IMR-90 (cell line): ENCODE measurements at places on chromosomes 3 and 15. TPM values are rescaled to one million over a fixed set of nuclear protein-coding genes. Genes with fewer than 3 reads are reported as not detected.
A peak's percentile ranks its signal among the peaks of the same experiment; 100 is the strongest.

The CPA3 gene
- 0.28 TPM in 1 of 2 replicates, not detected in the other for total RNA-seq

The TMEM212 gene
- total RNA-seq, result not detected in 2 replicates

The CEMIP gene
- 51.9 and 63.8 TPM in 2 replicates for total RNA-seq

The AP3B2 gene
- total RNA-seq, result not detected in 2 replicates

The ACTC1 gene
- total RNA-seq, result 0.83 and 1.1 TPM in 2 replicates

The CELF6 gene
- not detected in 2 replicates for total RNA-seq

The ANKRD63 gene
- total RNA-seq, result under 0.01 TPM in 1 of 2 replicates, not detected in the other

The TMEM108 gene
- 0.18 and 0.28 TPM in 2 replicates for total RNA-seq

The NSMCE3 gene
- 6.3 and 7.5 TPM in 2 replicates for total RNA-seq

The ZNF385D gene
- total RNA-seq, result 0.18 and 0.28 TPM in 2 replicates

The MAP6D1 gene
- total RNA-seq, result 1.9 and 2.7 TPM in 2 replicates

The ATG7 gene
- 51.4 and 65.3 TPM in 2 replicates for total RNA-seq

The PTH1R gene
- under 0.01 and 0.18 TPM in 2 replicates for total RNA-seq

The ATP6V1A gene
- 84.4 and 98.0 TPM in 2 replicates for total RNA-seq

The CELSR3 gene
- 0.18 and 0.28 TPM in 2 replicates for total RNA-seq

DNA sequence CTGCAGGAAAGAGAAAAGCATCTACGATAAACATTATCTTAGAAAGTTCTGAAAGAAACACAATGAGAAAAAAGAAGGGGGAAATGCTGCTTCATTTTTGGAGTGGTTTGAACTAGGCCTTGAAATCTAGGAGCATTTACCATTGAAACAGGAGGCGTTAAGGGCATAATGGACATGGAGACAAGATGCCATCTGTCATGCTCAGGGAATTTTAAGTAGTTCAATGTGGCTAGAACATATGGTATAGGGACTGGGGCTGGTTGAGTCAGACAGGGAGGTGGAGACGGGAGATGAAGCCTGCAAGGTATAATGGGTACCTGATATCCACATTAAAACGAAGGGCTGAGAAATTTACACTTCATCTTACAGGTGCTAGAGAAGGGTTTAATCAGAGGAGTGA lies 10.4 kb upstream of the PLAAT1 start:
- no peak for DNase-seq

- DNase-seq, result peak; percentile 59
These were observed 41.2 kb downstream of the IMPG2 start for GRCh38 chr3:101279162-101279561.

- no peak for DNase-seq
These were observed 210.6 kb upstream of the ATP10A start for GRCh38 chr15:26073430-26074333.

DNA sequence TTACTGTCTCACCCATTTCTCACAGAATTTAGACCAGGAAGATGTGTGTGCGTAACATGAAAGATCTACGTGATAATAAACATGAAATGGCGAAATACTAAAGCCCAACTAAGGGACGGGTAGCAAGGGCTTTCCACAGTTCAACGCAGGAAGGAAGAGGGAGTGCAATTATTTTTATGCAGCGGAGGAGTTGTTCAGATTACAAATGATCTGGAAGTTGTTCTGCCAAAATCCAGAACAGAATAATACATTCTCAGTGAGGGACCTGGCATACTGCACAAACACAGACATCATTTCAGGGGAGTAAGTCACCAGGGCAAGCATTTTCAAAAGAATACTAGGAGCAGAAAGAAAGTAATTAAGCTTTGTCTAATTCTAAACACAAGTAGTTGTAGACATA lies 133.6 kb upstream of the RAP2B start:
- DNase-seq, result peak; percentile 48

GRCh38 chr15:74631087-74631385 lies 15.4 kb downstream of the CLK3 start:
- DNase-seq, result no peak

DNA sequence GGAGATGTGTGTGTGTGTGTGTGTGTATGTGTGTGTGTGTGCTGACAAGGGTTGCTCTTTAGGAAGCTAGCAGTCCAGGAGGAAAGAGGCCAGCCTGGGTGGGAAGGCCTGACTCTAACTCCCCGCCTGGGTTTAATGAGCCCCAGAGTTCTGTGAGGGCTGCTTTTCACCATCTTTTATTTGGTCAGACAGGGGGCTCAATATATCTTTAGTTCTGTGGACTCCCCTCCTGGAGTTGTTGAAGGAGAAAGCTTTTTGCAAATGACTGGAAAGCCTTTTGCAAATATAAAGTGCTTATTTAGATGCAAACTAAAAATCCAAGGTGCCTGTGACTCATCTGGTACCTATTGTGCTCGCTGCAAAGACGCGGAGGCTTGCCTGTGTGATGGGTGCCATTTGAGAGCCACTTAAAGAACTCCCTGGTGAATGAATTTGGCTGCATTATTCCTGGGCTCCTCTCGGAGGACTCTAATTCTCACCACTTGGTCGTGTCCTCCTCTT lies 24.5 kb downstream of the DRD3 start:
- DNase-seq, result no peak

DNA sequence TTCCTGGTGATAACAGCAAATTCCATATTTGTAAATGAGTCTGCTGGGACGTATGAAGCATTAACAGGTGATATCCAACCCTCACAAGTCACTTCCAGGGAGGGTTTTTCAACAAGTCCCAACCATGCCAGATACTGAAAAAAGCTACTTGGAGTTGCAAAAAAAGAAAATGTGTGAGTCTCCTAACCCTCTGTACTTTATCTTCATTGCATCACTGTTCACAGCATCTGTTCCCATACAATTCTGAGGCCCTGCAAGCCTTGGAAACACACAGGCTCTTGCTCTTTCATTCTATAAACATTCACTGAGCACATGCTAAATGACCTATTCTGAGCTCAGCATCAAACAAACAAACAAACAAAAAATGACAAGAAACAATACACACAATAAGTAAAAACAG lies 120.8 kb downstream of the RFTN1 start:
- peak; percentile 80 for DNase-seq

- DNase-seq, result no peak
These were observed 14.4 kb downstream of the TYRO3 start for GRCh38 chr15:41573396-41573795.

DNA sequence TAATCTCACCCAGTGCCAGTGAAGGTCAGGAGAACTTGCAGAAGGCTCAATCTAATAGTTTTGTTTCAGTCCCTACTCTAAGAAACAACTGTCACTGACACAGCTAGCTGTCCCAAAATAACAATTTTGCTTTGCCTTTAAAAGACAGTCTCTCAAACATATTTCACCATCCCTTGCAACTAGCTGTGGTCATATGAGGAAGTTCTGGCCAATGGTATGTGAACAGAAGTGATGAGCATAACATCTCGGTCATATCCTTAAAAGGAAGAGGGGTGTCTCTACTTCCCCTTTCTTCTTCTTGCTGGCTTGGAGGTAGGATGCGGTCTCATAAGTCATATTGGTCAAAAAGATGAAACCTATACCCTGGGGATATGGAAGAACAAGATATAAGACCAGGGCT lies 198.1 kb downstream of the NEK10 start:
- no peak for DNase-seq

GRCh38 chr3:178063461-178063860 lies 472.8 kb upstream of the KCNMB2 start:
- peak; percentile 69 for DNase-seq

DNA sequence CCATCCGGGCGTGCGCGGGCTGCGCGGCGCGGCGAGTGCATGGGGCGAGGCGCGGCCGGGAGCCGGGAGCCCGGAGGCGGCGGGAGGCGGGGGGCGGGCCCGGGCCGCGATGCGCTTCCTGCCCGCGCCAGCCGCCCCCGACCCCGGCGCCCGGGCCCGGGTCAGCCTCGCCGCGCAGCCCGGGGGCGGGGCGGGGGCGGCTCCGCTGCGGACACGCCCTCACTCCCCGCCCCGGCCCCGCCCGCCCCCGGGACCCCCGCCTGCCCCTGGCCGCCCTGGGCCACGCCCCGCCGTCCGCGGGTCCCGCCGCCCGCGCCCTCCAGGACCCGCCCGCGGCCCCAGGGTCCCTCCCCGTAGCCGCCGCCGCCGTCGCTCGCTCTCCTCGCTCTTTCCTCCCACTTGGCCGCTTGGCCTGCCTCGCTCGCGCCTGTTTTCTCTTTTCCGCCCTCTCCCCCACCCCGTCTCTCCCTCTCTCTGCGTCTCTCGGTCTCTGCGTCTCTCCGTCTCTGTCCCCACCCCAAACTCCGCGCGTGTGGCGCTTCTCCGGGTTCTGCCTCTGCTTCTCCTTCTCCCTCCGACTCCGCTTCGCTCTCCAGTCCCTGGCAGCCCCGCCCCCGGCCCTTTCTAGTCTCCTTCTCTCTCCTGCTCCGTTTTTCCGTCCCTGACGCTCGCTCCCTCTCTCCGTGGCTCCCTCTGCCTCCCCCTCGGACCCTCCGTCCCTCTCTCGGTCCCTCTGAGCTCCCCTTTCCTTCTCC lies at the start of gene PLXND1:
PLXND1 (minus strand) TSS at position 41 of the 755 bp plus-strand sequence; CDS start at position 4, 37 bp downstream.
- peak; percentile 39 for DNase-seq

DNA sequence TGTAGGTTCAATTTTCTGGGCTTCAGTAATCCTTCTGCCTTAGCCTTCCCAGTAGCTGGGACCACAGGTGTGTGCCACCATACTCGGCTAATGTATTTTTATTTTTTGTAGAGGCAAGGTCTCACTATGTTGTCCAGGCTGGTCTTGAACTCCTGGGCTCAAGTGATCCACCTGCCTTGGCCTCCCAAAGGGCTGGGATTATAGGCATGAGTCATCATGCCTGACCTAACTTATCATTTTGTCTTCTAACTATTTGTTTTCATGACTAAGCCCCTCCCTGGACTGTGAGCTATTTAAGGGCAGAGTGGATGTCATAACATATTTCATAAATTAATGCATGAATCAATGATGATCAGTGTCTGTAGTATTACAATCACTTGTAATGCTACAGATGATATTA lies 56.1 kb upstream of the PIAS1 start:
- peak; percentile 64 for DNase-seq

DNA sequence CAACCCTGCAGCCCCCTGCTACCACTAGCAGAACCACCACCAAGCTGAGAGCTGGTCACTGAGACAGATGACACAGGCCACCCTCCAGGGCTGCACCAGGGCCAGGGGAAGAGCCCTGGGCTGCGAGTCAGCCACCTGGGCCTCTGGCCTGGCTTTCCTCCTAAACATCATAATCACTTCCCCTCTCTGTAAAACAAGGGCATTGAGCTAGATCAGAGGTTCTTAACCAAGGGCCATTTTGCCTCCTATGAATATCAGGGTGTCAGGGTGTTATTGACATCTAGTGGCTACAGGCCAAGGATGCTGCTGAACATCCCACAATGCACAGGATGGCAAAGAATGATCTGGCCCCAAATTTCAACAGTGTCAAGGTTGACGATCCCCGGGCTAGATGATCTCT lies 25.2 kb downstream of the TLE3 start:
- DNase-seq, result no peak

GRCh38 chr3:98565843-98566242 lies 27.6 kb downstream of the CPOX start:
- DNase-seq, result no peak

DNA sequence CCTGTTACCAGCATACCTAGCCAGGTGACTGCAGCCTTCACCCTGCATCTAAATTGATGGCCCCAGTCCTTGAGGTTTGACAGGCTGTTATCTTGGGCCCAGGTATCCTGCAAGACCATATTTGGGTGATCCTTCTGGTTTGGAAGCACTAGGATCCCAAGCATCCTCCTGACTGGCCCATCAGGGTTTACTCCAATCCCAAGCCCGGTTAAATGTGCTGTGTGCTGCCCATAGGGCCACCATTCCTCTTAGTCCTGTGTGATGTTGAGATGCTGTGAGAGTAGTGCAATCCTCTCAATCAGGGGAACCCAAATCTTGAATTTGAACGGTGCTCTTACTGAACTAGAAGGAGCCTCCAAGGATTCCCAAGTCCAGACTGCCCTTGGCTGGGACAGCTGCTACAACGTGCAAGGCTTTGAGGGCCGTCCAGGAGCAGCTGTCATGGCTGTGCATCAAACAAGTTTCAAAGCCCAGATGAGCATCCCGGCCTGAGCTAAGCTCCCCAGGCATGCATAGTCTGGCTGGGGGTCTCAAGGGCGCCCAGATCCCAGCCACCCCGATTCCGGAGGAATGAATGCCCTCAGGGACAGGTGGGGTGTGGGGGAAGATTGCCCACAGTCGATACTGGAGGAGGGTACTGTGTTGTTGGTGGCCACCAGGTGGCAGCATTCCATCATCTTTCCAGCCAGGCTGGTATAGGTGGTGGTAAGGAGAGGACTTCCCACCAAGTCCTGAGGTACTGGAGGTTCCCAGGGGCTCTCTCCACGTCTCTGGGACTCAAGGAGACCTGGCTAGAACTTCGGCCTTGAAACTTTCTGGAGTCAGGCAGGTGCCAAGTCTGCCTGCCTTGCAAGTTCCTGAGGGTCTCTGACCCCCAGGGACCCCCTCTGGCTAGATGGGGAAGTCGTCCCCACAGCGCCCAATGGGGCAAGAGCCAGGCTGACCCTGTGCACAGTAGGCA lies 32.6 kb downstream of the RBM5 start:
- DNase-seq, result peak; percentile 79

DNA sequence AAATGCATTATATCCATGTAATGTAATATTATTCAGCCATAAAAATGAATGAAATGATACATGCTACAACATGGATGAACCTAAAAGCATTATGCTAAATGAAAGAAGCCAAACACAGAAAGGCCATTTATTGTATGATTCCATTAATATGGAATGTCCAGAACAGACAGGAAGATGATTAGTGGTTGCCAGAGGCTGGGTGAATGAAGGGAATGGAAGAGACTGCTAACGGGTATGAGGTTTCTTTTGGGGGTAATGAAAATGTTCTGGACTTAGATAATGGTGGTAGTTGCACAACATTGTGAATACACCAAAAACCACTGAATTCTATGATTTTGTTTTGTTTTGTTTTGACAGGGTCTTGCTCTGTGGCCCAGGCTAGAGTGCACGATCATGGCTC lies 61.6 kb upstream of the MAP4 start:
- peak; percentile 31 for DNase-seq

DNA sequence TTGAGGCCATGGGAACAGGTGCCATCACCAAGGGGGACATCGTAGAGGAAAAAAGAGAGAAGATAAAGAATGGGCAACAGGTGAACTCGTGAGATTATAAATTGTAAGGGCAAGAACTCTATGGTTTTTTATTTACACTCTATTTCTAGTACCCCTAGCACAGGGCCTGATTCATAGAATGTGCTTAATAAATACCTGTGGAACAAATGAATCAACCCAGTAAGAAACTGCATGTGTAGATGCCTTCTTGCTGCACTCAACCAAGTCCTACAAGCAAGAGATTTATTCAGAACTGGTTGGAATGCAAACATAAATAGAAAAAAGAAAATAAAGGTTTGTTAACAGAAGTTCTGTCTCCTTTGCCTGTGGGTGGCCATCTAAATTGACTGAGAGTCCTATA lies 18.7 kb upstream of the KPNA1 start:
- no peak for DNase-seq

GRCh38 chr3:152213203-152213602 lies 55.5 kb upstream of the MBNL1 start:
- DNase-seq, result no peak

GRCh38 chr3:148211725-148212124 lies 486.0 kb upstream of the AGTR1 start:
- DNase-seq, result peak; percentile 17
